ENCODE measurements at places on chromosomes 16 and 17.

DNA sequence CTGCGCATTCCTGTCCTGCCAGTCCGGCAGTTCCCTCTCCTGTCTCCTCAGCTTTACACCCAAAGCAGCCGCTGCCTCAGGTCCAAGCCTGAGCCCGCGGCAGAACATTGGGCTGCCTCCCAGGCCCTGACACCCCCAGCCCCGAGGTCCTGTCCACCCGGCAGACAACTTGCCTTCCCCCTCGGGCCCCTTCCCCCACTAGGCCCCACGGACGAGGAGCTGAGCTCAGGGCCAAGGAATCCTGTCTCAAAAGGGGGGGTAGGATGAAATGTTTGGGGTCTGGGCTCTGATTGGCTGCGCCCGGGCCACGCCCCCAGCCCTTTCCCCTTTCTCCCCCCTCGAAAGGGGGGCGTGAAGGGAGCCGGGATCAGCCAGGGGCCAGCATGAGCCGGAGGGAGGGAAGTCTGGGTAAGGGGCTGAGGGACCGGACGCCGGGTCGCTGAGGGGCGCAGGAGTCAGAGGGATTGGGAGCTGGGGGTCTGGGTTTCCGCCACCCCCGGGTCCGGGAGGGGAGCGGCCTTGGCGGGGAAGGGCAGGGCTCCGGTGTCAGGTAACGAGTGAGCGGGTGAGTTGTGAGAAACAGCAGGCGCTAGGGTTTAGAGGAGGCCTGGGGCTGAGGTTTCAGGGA, at the start of gene CTF1:
Gene CTF1 (plus strand): TSS at position 354 of the 628 bp plus-strand sequence. CDS start 30 bp downstream, at position 384.
- no peak for DNase-seq

DNA sequence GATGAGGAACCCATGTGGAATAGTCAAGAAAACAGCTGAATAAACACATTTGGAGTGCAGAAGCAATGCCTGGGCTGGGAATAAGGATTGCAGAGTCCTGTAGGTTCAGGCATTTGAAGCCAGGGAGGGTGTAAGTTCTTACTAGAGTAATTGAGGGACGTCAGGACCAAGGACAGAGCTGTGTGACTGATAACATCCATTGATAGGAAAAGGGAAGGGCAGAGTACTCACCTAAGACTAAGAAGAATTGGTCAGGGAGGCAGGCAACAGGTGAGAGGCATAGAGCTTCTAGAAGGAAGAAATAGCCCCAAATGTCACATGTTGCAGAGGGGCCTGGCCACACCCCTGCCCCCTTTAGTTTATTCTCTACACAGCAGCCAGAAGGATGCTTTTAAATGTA, 79.8 kb upstream of the TMEM132E start:
- DNase-seq: no peak

DNA sequence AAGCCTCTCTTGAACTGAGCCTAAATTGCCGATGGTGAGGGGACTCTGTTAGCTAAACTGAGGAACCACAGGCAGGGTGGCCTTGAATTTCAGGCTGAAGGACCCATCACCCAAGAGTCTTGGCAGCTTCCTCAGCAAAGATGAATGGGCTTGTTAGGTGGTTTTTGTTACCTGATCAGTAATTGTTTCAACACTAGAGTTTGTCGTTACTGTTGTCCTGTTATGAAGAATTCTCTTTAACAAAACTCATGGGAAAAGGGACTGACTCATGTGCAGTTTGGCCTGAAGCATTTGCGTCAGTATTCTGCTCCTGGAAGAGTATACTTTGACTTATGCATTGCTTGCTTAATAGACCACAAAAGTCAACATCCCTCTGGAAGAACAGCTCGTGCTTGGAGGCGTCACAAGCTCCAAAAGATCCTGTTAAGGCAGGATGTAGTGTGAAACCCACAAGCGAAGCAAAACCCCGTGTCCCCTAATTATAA, 206.0 kb downstream of the IRX3 start:
- DNase-seq: no peak

DNA sequence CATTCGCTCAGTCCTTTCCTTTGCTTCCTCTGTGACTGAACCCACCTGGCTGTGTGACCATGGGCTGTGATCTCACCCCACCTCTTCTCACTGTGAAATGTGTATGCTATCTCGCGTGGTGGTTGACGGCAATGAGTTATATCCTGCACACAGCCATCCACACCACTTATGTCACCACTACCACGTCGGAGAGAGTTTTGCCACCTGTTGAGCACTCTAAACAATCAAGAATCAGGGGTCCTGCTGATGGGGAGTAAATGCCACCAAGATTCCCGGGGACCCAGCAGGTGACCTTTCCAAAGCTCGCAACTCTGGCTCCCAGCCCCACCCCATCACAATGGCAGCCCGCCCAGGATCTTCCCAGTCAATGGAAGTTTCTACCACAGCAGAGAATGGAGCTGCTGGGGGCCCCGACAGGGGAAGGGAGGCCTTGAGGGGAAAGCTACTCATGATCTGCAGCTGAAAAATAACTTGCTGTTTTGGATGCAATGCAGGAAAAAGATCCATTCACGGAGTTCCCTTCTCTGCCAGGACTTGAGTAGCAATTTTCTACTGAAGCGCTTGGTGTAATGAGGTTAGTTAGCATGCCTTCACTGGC, 26.2 kb upstream of the RCVRN start:
- DNase-seq: no peak

GRCh38 chr17:35731239-35731916, at the start of gene RASL10B:
Gene RASL10B (plus strand): TSS chr17:35731639. CDS start chr17:35735185, 3,546 bp downstream.
- DNase-seq: peak; percentile 72

- no peak for DNase-seq
Observed at GRCh38 chr16:72198021-72198711, 26.2 kb upstream of the PMFBP1 start.

- DNase-seq: peak; percentile 84
Observed at GRCh38 chr17:7252176-7253043, at the start of gene ELP5. Gene ELP5 (plus strand): TSS chr17:7252215. CDS start chr17:7252551, 336 bp downstream.

GRCh38 chr16:83680980-83681379, 126.8 kb upstream of the HSBP1 start:
- DNase-seq: no peak

DNA sequence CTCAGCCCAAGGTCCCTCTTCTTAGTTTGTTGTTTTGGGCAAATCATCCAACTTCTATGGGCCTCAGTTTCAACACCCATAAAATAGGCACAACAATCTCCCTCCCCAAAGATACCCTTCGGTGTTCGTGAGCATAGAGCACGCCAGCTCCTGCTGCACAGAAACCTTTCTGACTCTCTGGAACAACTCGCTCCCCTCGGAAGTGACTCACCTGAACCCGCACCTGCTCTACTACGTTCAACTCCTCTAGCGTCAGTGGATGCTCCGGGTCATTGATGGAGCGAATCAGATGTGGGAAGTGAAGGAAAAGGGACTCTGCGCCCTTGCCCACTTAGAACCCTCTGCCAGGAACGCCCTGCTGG, 445 bp downstream of the CIAO2B start:
- peak; percentile 65 for DNase-seq

- DNase-seq: no peak
Observed at GRCh38 chr17:17035920-17036523, 6.2 kb upstream of the MPRIP start.

GRCh38 chr16:67009158-67009557, 19.8 kb upstream of the CBFB start:
- no peak for DNase-seq

- DNase-seq: no peak
Observed at GRCh38 chr17:33515974-33516373, 222.9 kb upstream of the ASIC2 start.

- DNase-seq: no peak
Observed at GRCh38 chr17:77129568-77130301, 11.0 kb upstream of the SEC14L1 start.

DNA sequence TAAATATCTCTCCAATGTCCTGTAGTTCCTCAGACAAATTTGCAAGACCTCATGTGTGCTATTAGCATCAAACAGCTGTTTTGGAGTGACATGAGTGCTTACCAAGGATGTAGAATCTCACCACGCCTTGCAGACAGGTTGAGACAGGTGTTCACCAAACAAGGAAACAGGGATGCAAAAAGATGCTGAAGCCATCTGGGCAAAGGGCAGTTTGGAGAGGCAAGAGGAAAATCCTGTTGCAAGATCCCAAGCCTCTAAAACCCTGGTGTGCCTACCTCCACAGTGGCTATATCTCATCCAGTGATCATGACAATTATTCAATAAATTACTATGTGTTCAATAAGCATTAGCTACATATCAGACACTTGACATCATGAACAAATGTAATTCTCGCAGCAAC, 373.7 kb downstream of the SOX9 start:
- DNase-seq: no peak

DNA sequence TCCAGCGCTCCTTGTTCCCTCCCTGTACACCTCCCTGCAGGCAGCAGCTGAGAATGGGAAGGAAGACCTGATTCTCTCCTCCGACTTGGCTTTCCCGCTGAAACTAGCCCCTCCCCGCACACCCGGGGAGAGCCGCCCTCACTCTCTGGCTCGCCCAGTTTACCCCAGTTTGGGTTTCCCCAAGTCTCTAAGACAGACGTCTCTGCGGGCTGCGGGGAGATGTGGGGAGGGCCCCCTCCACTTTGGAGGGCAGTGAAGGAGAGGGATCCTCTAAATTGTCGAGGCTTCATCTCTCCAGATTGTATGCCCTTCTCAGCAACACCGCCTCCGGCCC, 797 bp downstream of the GRB7 start:
- DNase-seq: peak; percentile 52

DNA sequence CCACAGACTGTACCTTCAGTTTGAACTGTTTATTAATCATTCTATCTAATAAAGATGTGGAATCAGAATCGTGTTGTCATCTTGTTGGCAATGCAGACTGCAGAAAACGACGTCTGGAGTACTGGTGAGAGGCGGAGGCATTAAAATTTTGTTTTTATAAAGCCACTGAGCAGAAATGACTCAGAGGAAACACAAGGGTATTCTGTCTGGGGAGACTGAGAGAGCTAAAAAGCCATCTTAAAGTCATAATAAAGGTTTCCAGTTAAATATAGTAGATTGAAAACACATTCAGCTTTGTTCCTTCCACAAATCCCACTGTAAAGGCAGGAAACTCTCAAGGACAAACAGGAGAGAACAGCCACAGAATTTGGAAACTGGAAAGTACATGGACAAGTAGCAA, 74.2 kb downstream of the CPPED1 start:
- no peak for DNase-seq

Measured in activated naive CD4-positive, alpha-beta T cell treated with anti-CD3 and anti-CD28 coated beads, Interleukin-2, amount 50 U/mL, for 16 hours (primary cell).